Esophagus squamous epithelium (tissue), 5 donors: ENCODE measurements at places on chromosomes 7 and 10.

DNA sequence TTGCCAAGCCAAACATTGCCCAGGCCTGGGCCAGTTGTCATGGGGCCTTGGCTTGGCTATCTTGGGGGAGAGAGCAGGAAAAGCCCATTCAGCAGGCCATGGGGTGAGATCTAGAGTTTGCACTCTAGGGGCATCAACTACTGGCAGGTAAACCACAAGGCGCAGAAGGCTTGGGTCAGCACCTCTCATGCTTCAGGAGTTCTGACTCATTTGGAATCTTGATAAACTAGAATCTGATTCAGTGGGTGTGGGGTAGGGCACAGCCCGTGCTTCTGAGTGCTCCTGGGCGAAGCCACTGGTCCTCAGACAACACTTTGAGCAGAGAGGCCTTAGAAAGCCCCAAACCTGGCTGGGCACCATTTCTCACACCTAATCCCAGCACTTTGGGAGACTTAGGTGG lies 81.1 kb downstream of the RGS10 start:
- H3K4me3 ChIP-seq: no peak overlapping the region
- H3K4me1 ChIP-seq: peaks cover 43% of the 10 kb centered on the region
- H3K36me3 ChIP-seq: peaks cover 7% of the 10 kb centered on the region
- H3K27ac ChIP-seq: peak overlapping the region; percentile 77
- no peak for DNase-seq
- H3K27me3 ChIP-seq: no peaks in the 10 kb centered on the region

GRCh38 chr7:153641199-153641598 lies 411.0 kb upstream of the DPP6 start:
- H3K27me3 ChIP-seq: no peaks in the 10 kb centered on the region
- no peaks in the 10 kb centered on the region for H3K4me1 ChIP-seq
- H3K36me3 ChIP-seq: no peaks in the 10 kb centered on the region
- DNase-seq: no peak
- H3K4me3 ChIP-seq: no peak overlapping the region
- no peak overlapping the region for H3K27ac ChIP-seq

- no peaks in the 10 kb centered on the region for H3K36me3 ChIP-seq
- no peak overlapping the region for H3K4me3 ChIP-seq
- no peaks in the 10 kb centered on the region for H3K4me1 ChIP-seq
- no peak for DNase-seq
- H3K27me3 ChIP-seq: no peaks in the 10 kb centered on the region
Measured at GRCh38 chr7:144955422-144955821, 119.6 kb upstream of the TPK1 start.

DNA sequence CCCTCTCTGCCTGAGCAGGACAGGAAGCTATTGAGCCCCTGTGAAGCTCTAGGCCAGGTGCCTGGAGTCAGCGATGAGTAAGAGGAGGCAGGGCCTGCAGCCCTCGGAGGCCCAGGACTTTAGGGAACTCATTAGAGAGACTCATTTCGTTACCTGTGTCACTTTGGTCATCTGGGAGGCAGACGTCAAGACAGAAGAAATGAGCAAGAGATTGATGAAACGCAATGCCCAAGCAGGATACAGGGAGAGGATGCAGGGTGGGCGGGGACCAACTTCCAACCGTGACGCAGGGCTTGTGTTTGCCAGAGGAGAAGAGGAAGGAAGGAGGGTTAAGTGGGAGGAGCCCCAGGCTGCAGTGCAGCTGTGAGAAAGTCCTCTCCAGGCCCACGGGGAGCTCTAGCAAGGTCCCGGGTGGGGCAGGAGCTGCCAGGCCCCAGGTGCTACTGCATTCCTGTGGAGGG lies 26.4 kb upstream of the GNA12 start:
- DNase-seq: no peak
- H3K27me3 ChIP-seq: peaks cover 6% of the 10 kb centered on the region
- no peaks in the 10 kb centered on the region for H3K36me3 ChIP-seq
- H3K4me3 ChIP-seq: no peak overlapping the region

DNA sequence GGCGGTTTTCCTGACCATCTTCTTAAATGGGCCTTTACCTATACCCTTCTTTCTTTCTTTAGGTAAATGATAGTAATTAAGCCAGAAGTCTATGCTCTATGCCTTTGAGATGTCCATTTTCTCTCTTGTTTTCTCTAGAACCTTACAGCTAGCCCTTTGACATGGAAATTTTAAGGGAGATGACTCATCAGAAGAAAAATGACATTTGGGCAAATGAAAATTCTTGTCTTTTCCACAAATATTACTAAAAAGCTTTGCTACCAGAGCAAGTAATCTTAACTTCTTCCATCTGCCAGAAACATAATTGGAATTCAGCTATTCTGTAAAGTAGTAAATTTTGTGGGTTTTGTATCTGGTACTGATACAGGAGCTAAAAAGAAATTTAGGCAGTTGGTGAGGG lies 59.5 kb downstream of the CCDC3 start:
- DNase-seq: no peak
- no peak overlapping the region for H3K4me3 ChIP-seq
- H3K27ac ChIP-seq: no peak overlapping the region
- H3K27me3 ChIP-seq: no peaks in the 10 kb centered on the region

GRCh38 chr10:67629461-67629971 lies 66.5 kb downstream of the CTNNA3 start:
- H3K4me3 ChIP-seq: no peak overlapping the region
- DNase-seq: no peak
- H3K36me3 ChIP-seq: no peaks in the 10 kb centered on the region
- no peak overlapping the region for H3K27ac ChIP-seq

GRCh38 chr7:149866779-149867447 lies 6.9 kb upstream of the ATP6V0E2 start:
- H3K36me3 ChIP-seq: peaks cover 50% of the 10 kb centered on the region
- no peak for DNase-seq
- no peak overlapping the region for H3K4me3 ChIP-seq
- H3K4me1 ChIP-seq: no peaks in the 10 kb centered on the region
- H3K27ac ChIP-seq: no peak overlapping the region

DNA sequence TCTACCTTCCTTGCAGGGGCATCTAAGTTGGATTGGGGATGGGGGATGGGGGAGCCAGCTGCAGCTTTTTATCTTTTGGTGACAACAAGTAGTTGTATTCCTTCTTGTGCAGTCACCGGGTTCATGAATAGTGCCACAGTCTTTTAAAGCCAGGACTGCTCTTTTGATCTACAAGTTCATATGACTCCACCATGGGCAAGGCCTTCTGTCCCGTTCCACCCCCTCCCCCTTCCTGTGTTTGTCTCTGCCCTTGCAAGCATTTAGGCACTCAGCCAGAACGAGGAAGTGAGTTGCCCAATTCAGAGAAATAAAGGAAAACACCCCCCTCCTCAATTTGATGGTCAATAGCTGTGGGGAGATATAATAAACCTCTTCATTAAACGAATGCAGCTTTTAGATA lies 44.8 kb upstream of the EGR2 start:
- no peaks in the 10 kb centered on the region for H3K4me1 ChIP-seq
- H3K27ac ChIP-seq: no peak overlapping the region
- H3K36me3 ChIP-seq: no peaks in the 10 kb centered on the region
- no peak for DNase-seq
- no peak overlapping the region for H3K4me3 ChIP-seq
- H3K27me3 ChIP-seq: no peaks in the 10 kb centered on the region

DNA sequence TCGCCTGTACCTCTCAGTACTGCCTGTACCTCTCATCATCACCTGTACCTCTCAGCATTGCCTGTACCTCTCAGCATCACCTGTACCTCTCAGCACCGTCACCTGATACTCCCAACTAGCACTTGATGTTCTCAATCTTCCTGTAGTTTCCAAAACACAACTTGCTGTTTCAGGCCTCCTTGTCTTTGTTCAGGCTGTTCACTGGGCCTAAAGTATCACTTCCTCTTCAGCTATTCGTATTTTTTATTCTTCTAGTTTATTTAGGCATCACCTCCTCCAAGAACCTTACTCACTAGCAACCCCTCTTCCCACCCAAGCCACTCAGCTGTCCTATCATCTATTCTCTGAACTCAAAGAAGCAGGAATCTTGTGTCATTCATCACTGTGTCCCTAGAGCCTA lies 24.1 kb downstream of the OR6B1 start:
- H3K27ac ChIP-seq: no peak overlapping the region
- H3K4me1 ChIP-seq: no peaks in the 10 kb centered on the region
- no peak overlapping the region for H3K4me3 ChIP-seq
- DNase-seq: no peak
- H3K36me3 ChIP-seq: no peaks in the 10 kb centered on the region
- no peaks in the 10 kb centered on the region for H3K27me3 ChIP-seq

GRCh38 chr10:88254091-88254490 lies 329.0 kb downstream of the RNLS start:
- peaks cover 23% of the 10 kb centered on the region for H3K4me1 ChIP-seq
- DNase-seq: no peak
- no peaks in the 10 kb centered on the region for H3K36me3 ChIP-seq
- no peak overlapping the region for H3K4me3 ChIP-seq
- peak overlapping the region; percentile 37 for H3K27ac ChIP-seq
- H3K27me3 ChIP-seq: no peaks in the 10 kb centered on the region

GRCh38 chr10:15395935-15396334 lies 24.8 kb upstream of the FAM171A1 start:
- DNase-seq: no peak
- no peaks in the 10 kb centered on the region for H3K36me3 ChIP-seq
- no peak overlapping the region for H3K4me3 ChIP-seq
- H3K4me1 ChIP-seq: no peaks in the 10 kb centered on the region

DNA sequence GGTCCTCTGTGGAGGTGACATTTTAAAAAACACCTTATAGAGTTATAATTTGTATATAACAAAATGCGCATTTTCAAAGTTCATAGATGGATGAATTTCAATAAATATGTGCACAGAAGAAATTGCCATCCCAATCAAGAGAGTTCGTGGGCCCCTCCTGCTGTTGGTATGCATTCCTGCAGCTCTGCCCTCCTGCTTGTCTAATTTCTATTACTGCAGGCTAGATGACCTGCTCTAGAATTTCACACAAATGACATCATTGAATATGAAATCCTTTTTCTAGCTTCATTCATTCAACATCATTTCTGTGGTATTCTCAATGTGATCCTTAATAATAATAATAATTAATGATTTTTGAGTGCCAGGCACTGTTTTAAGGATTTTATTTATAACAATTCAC lies 348.2 kb downstream of the SDK1 start:
- no peaks in the 10 kb centered on the region for H3K4me1 ChIP-seq
- no peak for DNase-seq
- no peaks in the 10 kb centered on the region for H3K27me3 ChIP-seq

- DNase-seq: no peak
- no peaks in the 10 kb centered on the region for H3K4me1 ChIP-seq
- no peak overlapping the region for H3K4me3 ChIP-seq
- H3K36me3 ChIP-seq: no peaks in the 10 kb centered on the region
Measured at GRCh38 chr10:56028298-56029132, 332.5 kb downstream of the ZWINT start.

DNA sequence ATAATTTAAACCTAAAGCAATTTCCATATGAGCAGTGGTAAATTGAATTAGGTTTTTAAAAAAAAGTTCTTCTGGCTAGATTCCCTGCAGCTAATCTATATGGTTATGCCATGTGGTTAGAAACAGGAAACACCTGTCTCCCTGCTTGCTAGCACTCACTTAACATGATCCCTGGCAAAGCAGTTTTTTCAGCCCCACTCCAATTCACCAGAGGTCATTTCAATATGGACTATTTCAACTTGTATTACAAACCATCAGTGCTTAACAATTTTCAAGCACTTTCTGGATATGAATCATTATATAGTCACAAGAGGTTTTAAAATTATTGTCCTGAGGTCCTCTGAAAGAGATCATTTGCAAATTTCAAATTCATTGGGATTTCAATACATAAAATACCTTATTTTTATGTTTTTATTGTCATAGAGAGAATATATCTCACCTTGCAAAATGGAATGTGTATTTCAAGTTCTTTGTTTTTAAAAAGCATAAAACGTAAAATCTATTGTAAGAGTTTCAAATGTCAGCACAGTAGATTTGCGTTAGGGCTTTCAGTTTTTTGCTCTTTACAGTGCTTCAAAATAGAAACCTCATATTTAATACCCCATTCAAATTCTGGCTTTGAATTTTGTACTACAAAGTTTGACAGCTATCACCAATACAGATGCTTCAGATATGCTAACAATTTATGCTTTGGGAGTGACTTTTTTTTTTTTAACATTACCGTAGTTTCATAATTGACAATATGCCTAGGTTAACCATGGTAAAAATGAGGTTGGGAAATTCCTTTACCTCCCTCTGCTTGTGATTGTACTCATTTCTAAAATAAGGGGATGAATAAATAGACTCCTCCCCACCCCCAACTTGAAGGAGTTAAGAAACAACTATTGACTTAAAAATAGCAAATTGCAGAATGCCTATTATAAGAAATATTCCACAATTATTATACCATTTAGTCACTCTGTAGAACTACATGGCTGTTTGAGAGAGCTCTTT lies 117.5 kb upstream of the HGF start:
- no peak overlapping the region for H3K4me3 ChIP-seq
- H3K27me3 ChIP-seq: no peaks in the 10 kb centered on the region
- DNase-seq: no peak
- no peak overlapping the region for H3K27ac ChIP-seq

GRCh38 chr7:120864141-120864900 lies 6.4 kb upstream of the TSPAN12 start:
- DNase-seq: no peak
- no peaks in the 10 kb centered on the region for H3K36me3 ChIP-seq
- H3K27me3 ChIP-seq: no peaks in the 10 kb centered on the region
- H3K4me1 ChIP-seq: no peaks in the 10 kb centered on the region
- no peak overlapping the region for H3K27ac ChIP-seq
- H3K4me3 ChIP-seq: no peak overlapping the region

DNA sequence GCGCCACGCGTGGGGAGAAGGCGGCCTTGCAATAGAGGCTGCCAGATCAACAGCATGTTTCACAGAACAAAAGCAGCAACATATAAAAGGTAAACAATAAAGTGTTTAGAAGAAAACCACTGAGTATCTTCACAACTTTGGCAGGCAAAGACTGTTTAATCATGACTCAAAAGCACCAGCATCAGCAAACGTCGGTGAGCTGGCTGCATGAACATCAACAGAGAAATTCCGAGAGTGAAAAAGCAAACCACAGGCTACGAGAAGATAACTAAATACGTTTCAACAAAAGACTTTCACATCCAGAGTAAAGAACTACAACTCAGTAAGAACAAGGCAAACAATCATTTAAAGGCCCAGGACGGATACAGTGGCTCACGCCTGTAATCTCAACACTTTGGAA lies 172.0 kb downstream of the MAD1L1 start:
- no peaks in the 10 kb centered on the region for H3K36me3 ChIP-seq
- no peak overlapping the region for H3K4me3 ChIP-seq
- no peaks in the 10 kb centered on the region for H3K27me3 ChIP-seq
- peaks cover 18% of the 10 kb centered on the region for H3K4me1 ChIP-seq
- H3K27ac ChIP-seq: no peak overlapping the region
